ENCODE measurements at places on chromosomes 6 and 20.

DNA sequence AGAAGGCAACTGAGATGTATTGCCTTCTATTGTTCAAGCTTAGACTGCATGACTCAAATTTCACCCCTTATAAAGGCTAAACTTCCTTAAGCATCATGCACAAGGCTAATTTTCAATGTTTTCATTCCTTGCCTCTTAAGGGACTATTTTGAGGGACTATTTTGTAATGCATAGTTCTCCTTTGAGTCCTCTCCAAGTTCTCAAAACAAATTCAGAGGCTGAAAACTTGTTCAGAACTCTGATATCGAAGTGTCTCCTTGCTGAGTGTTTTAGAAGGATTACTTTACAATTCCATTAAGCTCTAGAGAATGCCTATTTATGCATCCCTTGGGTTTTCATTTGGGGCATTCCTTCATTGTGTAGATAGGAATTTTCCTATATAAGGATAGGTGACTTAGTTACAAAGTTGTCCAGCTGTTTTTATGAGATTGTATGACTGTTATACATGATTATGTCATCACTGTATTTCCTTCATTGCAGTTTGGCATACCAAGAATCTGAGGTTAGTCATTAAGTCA is 41.7 kb downstream of the COL19A1 start:
- no peak for DNase-seq

- DNase-seq, result no peak
Observed at GRCh38 chr6:84019141-84019841, 14.3 kb upstream of the MRAP2 start.

GRCh38 chr6:32623693-32624092 is 13.5 kb upstream of the HLA-DQA1 start:
- no peak for DNase-seq

- DNase-seq, result no peak
Observed at GRCh38 chr6:4732691-4733315, 43.4 kb upstream of the CDYL start.
